ENCODE measurements at places on chromosomes 3 and 15.

DNA sequence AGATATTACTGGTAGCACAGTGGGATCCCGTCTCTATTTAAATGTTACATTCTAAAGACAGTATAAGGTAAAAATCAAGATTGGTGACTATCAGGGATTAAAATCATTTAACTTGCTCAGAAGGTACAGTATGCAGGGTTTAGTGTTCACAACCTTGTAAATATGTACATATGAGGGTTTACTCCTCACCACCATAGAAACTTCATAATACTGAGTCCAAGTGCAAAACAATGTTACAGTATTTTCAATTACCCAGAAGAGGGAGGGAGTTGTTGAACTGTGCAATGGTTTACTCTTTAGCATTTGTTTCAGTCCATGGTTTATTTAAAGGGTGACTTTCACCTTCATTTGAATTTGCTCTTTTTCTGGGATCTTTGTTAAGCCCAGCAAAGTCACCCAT is 165.1 kb downstream of the ZNF621 start:
- no peak for DNase-seq

DNA sequence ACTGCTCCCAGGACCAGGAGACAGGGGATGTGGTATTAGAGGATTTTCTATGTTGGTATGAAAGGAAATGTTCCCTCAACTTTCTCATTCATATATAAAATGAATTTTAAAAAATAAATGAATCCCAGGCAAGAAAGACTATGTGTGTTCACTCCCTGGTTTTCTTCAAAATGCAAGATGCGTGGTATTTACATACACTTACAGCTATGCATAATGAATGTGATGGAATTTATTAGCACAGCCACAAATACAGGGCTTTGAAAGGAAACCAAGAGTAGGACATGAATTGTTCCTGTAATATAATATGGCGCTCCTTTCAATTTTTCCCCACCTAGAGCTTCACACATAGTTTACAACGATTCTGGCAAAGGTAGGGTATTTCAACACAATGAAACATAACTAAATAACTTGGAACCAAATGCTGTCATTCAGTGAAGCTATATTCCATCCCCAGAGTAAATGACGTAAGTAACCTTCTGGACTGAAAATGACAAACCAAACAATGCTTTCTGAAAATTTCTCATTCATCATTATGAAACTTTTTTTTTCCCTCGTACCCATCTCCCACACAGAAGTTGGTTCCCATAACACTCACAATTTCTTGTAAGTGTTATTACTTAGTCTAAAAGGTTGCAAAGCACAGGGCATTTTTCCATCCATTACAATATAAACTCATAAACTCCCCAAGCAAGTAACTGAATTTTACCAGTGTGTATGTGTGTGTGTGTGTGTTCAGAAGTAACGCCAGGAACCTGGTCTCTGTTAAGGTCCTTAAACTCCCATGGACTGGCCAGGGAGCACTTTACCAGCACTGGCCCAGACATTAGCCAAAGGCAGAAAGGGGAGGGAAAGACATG is 41.8 kb downstream of the CBLB start:
- DNase-seq: no peak

GRCh38 chr15:31858026-31858425 is 172.3 kb upstream of the CHRNA7 start:
- DNase-seq: no peak

- DNase-seq: no peak
Observed at GRCh38 chr3:66018057-66019033, 20.4 kb downstream of the MAGI1 start.

GRCh38 chr3:17585394-17586325 is 156.8 kb downstream of the TBC1D5 start:
- peak; percentile 26 for DNase-seq

Measured in globus pallidus (tissue), 1 donor.